ENCODE measurements at places on chromosomes 12 and 14.
A peak's percentile ranks its signal among the peaks of the same experiment; 100 is the strongest.

GRCh38 chr12:52258335-52258901, 16.0 kb upstream of the KRT86 start:
- no peak for DNase-seq

DNA sequence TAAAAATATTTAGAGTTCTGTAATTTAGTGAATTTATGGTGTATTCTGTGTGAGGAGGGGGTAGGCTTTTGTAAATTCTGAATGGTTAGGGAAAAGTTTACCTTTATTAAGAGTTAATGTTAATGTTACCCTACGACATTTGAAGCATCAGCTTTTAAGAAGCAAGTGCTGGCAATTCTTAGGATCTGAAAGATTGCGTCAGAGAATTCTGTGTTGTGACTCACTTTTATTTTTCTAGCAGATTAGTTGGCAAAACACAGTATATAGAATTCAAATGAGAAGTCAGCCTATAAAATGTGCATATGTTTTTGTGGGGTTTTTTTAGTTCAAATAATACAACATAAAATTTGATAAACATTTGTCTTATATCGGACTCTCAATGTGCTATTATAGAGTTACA, 97.6 kb downstream of the RAD52 start:
- DNase-seq, result no peak

DNA sequence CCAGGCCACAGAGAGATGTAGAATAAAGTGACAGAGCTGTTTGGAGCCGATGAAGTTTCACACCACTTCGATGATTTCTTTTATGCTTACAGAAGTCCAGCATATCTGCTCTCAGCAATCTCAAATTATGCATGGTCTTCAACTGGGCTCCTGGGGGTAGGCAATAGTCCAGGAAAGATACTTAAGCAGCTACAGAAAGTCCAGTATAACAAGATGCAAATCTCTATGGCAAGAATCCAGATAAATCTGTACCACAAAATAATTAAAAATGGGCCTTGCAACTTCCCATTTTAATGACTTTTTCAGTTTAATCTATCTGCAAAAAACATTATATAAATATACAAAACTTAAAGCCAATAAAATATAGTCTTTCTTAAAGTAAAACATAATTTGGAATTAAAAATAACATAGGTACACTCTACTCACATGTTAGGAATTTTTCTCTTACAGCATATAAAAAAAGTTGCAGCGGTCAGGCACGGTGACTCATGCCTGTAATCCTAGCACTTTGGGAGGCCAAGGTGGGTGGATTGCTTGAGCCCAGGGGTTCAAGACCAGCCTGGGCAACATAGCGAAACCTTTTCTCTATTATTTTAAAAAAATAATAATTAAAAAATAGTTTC, 20.5 kb upstream of the RAD51AP1 start:
- no peak for DNase-seq

- peak; percentile 82 for DNase-seq
These were observed at the start of gene SMARCC2 for GRCh38 chr12:56189099-56189917. TSS of gene SMARCC2 (minus strand) at chr12:56189483. CDS start at chr12:56189461, 22 bp downstream.

GRCh38 chr14:77141214-77142004, at the start of gene ZDHHC22:
TSS of gene ZDHHC22 (minus strand) at chr14:77141791. CDS start at chr14:77139738, 2,053 bp downstream.
- no peak for DNase-seq

GRCh38 chr12:130184404-130185090, 22.3 kb downstream of the FZD10 start:
- no peak for DNase-seq

DNA sequence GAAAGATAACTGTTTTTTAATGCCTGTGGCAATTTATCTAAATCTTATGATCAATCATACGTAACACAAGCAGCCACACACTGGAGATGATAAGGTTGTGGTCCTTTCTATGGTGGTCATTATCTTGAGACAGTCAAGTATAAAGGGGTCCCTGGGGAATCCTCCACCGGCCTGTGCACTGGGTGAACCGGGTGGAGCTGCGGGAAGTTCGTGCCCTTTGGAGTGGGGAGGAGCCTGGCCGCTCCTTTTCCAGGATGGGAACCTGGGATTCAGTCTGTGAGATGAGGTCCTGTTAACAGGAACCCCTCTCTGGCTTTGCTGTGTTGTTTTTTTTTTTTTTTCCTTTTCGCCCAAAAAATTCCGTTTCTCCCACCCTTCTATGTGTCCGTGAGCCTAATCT, 167.5 kb upstream of the RPL10L start:
- DNase-seq, result no peak

DNA sequence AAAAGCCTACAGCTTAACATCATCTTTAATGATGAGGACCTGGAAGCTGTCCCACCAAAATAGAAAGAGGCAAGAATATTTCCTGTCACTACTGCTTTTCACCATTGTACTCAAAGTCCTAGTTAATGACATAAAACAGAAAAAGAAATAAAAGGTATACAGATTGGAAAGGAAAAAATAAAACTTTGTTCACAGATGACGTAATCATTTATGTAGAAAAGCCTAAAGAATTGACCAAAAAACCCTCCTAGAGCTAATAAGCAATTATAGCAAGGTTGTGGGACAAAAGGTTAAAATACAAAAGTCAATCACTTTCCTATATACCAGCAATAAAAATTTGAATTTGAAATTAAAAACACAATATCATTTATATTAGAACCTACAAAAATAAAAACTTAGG, 97.2 kb upstream of the MDGA2 start:
- no peak for DNase-seq

DNA sequence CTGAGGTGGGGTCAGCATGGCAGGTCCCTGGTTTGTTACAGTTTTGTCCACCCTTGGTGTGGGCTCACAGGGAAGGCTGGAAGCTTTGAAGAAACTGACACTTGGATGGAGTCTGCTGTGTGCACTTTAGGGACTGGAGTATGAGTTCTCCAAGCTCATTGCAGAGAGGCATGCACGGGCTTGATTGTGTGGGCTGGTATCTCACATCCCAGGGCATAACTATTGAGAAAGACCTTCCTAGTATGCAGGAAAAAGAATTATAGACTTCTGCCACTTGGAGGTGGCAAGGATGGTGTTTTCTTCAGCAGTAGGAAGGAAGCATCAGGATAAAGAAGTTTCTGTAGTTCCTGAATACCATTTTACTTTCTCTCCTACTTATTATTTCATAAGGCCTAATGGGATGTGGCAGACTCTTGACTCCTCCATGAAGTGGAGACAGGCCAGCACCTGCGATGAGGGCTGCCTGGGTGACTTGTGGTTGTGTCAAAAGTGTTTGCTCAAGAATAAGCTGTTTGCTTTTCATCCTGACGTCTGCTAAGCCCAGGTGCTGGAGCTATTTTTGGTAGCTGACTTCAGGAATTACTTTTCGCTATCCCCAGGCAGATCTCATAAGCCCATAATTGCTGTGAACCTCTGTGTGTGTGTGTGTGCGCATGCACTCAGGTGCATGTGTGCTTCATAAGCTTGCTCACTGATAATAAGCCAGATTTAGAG, 125.8 kb downstream of the KTN1 start:
- no peak for DNase-seq

DNA sequence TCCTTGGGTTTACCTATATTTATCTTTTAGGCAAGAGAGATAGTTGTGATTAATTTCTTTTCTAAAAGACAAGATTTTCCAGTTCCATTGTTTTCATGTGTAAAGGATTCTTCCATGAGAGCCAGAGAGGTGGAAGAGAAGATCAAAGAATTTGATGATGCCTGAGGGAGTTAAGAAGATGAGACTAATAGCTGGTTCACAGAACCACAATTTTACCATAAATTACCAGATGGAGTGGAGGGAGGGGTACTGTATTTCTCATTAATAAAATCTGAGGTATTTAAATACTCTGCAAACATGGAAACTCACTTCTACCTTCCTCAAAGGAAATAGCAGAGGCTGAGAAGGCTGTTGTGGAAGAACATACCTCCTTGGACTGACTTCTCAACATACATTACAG, 34.6 kb downstream of the ALKBH1 start:
- no peak for DNase-seq

DNA sequence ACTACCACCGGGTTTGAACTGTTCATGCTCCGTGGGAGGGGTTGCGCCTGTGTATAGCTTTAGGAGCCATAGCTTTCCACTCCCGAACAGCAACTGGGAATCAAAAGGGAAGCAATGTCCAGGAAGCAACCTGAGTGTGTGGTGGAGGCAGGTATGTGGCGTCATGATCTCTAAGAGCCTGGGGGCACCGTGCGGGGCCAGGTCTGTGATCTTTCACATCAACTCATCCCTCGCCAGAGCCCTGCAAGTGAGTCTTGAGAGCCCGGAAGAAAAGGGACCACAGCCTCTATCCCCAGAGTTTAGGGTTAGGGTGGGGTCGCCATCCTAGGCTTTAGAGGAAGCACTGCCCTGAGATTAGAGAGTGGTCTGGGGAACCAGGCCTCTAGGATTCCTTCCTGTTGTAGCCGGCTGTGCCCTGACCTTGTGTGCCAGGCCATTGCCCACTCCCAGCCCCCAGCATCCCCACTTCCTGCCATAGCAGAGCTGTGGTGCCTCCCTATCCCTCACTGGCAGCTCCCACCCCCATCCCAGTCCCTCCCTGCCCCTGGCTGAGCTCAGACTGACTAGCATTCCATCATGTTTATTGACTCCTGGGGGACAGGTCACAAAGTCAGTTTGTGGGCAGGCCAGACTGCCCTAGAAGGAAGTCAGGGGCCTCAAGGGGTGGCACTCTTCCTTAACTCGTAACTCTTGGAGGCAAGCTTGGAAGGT, 745 bp upstream of the ADCY4 start:
- DNase-seq, result no peak

DNA sequence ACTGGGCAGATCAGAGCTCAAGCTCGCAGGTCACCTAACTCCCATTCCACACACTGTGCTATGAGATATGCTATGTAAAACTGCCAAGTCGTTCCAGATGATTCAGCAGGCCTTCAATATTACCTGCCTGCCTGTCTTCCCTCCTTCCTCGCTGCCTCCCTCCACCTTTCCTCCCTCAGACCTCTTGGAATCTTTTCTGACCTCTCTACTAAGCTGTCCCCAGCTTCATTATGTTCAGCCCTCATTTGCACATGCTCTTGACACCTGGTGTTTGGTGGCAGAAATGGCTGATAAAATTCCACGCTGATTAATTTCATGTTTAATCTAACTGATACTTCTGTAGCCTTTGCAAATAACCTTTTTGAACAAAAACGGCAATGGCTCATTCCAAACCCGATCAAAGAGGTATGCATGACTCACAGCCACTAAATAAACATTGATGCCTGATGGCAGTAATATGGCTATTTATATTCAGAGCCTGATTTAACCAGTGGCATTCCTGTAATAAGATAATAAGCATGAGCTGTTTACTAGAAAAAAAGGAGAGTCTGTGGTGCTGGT, 130.8 kb upstream of the EGLN3 start:
- DNase-seq, result no peak

GRCh38 chr12:76410781-76411180, 62.6 kb upstream of the BBS10 start:
- no peak for DNase-seq

DNA sequence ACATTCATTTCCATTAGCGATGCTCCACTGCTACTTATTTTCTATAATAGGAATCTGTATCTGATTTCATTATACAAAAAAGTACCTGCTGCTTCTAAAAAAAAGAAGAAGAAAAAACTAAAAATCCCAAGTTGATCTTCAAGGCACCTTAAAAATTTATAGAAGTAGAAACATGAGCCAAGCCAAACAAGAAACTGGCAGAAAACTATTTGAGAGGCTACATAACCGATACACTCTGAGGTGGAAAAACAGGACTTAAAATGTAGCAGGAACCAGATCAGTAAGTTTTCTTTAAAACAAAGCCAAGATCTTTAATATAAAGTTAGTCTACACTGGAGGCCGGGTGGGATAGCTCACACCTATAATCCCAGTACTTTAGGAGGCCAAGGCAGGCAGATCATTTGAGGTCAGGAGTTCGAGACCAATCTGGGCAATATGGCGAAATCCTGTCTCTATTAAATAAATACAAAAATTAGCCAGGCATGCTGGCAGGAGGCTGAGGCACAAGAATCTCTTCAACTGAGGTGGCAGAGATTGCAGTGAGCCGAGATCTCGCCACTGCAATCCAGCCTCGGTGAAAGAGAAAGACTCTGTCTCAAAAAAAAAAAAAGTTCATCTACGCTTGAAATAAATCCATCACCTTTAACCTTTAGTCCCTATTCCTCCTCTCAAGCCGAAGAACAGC, 278.6 kb downstream of the MED13L start:
- no peak for DNase-seq

- DNase-seq, result no peak
These were observed 95.8 kb upstream of the SLC35F4 start for GRCh38 chr14:57961786-57962060.

GRCh38 chr12:88931598-88931997, 351.3 kb upstream of the KITLG start:
- no peak for DNase-seq

GRCh38 chr12:118467641-118468305, 91.4 kb downstream of the SUDS3 start:
- DNase-seq, result no peak

GRCh38 chr14:53715193-53715721, 241.4 kb downstream of the BMP4 start:
- DNase-seq, result no peak

DNA sequence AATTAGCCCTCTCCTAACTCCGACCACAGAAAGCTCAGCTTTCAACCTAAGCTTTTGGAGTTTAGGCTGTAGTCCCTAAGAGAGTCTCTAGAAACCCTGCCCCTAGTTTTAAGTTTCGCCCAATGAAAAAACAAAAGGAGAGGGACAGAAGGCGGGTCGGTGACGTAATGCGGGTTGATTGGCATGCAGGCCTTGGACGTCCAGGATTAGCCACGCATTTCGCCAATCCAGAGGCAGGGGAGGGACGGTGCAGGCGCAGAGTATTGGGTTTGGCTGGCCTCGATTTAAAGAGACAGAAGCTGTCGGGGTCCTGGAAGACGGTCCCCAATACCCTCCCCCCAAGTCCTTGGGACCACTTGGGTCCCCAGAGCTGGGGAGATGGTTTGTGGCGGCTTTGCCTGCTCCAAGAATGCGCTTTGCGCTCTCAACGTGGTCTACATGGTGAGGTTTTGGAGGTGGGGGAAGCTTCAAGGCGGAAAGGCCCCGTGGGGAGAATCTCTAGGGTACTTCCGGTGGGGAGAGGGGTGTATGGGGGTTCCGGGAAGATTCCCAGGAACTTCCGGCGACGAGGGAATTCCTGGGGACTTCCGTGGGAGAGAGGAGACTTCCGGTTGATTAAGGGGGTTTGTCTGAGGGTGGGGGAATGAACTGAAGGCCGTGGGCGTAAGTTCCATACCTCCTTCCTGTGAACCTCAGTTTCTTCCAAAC, at the start of gene TSPAN31:
Gene TSPAN31 (plus strand): TSS at position 263 of the 708 bp plus-strand sequence. CDS start 116 bp downstream, at position 379.
- peak; percentile 92 for DNase-seq

- DNase-seq, result peak; percentile 48
These were observed at the start of gene GDF11 for GRCh38 chr12:55742719-55743405. TSS of gene GDF11 (plus strand) at chr12:55743122. CDS start at chr12:55743317, 195 bp downstream.

DNA sequence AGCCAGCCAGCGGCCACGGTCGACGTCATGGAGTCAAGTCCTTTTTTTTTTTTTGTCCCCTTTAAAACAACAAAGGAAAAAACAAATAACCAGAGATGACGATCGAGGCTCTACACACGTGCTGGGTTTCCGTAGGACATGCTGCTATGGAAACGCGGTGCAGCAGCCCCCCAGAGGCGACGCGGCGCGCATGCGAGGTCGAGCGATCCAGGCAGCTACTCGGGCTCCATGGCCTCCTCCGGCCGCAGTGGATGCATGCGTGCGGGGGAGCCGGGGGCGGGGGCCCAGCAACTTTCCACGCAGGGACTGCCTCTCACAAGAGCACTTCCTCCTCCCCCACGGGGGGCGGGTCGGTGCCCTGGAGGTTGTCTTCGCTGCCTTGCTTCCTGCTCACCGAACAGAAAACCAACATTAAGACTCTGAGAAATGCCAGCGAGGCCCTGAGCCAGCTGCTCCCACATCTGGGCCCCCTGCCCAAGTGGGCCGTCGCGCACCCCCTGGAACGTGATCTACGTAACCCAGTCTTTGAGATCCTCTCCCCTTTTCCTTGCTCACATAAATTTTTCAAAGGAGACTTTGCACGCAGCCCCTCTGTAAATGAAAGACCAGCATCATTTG, 30.7 kb downstream of the P2RX4 start:
- DNase-seq, result peak; percentile 63

Measured in stimulated activated CD4-positive, alpha-beta T cell treated with anti-CD3 and anti-CD28 coated beads, Interleukin-12 subunit alpha, Interleukin-12 subunit beta, amount 100 ng/mL, for 48 hours (primary cell).